ENCODE measurements at places on chromosomes 1 and 21.

- DNase-seq: no peak
These were observed 21.9 kb downstream of the NFIA start for GRCh38 chr1:61104220-61104671.

DNA sequence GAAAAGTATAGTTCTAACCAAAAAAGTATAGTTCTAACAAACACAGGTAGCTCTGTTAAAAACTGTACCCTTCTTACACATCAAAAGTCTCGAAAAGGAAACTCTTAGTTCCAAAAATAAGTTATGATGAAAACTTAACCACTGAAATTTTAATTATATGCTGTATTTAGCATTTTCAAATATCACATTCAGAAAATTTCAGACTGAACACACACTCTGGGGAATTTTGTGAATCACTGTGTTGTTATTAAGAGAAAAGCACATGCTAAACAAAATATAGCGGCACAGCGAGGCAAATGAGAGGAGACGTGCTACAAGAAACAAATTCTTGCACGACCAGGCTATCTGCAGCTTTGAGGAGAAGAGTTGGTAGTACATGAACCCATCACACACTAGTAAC is 30.4 kb downstream of the VAV3 start:
- no peak for DNase-seq

DNA sequence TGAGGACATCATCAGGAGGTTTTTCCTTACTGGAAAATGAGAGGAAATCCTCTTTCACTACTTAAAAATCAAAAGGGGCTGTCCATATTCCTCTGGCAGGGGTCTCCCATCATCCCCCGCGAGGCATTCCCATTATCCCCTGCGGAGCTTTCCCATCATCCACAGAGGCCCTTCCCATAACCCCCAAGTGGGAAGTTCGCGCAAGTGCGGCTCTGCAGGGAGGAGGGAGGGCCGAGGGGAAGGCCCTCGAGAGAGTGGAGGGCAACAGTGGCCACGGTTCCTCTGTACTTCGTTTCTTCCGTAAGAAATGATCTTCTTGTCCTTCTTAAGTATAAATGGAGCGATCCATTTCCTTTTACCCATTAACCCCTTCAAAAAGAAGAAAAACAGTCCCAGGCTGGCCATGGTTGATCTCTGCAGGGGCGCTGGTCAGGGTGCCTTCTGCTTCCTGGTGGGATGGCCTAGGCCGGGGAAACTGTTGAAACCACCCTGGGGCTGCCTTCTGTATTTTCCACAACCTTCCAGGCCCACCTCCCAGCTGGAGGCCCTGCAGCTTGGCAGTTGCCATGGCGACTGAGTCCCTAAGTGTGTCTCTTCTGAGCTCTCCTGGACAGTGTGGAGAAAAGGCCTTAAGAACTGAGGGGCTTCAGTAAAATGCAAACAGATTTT is 3.6 kb upstream of the RSPH1 start:
- DNase-seq: no peak

DNA sequence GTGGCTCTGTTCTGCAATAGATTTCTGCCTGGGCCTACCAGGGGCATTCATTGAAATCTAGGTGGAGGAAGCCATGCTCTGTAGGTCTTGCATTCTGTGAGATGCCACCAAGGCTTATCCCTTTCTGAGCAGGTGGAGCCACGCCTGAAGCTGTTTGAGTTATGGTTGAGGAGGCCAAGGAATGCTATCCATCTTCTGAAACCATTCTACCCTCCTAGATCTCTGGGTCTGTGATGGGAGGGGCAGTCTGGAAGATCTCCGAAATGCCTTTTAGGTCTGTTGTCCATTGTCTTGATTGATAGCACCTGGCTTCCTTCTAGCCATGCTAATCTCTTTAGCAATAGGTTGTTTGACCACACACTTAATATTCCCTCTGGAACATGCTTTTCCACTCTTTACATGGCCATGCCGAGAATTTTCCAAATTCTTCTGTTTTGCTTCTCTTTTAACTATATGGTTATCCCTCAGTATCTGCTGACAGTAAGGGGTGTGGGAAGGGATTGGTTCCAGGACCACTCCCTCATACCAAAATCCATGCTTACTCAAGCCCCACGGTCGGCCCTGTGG is 45.2 kb downstream of the AK4 start:
- no peak for DNase-seq

DNA sequence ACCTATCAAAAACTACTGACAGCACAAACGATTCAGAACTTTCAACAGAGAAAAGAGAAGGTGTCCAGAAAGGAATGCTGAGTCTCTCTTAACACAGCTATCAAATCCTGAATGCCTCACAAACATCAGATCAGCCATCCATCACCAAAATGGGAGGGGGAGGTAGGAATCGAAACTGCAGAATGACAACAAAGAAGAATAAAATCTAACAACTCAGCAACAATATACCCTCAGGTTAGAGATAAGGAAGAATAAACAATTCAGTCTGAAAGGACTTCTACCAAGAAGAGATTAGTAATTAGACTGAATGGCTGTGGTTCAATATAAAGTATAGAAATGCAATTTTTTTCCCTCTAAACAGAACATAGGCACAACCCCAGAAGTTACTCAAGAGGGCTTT is 94.4 kb downstream of the RERE start:
- no peak for DNase-seq

DNA sequence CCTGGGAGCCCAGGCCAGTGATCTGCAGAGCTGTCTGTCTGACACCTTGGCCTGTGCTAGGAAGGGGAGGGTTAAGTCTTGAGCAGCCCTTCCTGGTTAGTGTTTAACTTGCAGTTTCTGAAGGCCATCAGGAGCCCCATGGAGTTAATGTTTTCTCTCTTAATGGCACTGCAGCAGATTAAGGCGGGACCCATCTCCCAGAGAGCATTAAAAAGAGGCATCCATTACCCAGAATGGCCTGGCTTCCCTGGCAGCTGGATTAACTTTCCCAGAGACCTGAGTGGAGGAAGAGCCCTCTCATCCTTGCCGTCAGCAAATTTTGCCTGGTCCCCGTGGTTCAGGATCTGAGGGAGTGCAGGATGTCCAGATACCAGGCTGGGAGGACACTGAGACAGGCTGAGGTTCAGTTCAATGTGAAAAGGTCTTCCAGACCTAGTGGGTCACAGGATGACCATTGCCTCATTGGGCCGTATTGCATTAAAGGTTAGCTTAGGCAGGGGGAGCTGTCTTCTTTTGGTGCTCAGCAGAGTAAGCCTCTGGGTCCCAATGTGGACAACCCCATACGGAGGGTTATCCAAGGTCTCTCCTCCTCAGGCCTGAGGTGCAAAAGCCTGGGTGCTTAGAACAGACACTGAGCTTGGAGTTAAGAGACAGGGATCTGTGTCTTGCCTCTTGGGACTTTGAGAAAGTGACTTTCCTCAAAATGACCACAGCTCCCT is 522.6 kb downstream of the PTPRU start:
- DNase-seq: no peak

- no peak for DNase-seq
These were observed 21.3 kb downstream of the FAM20B start for GRCh38 chr1:179046808-179047635.

GRCh38 chr1:113784104-113784779 is 25.0 kb upstream of the PHTF1 start:
- no peak for DNase-seq

- DNase-seq: no peak
These were observed 2.8 kb upstream of the KRTAP10-5 start for GRCh38 chr21:44583089-44583799.

GRCh38 chr1:113677250-113678158 is 81.8 kb downstream of the PHTF1 start:
- no peak for DNase-seq

DNA sequence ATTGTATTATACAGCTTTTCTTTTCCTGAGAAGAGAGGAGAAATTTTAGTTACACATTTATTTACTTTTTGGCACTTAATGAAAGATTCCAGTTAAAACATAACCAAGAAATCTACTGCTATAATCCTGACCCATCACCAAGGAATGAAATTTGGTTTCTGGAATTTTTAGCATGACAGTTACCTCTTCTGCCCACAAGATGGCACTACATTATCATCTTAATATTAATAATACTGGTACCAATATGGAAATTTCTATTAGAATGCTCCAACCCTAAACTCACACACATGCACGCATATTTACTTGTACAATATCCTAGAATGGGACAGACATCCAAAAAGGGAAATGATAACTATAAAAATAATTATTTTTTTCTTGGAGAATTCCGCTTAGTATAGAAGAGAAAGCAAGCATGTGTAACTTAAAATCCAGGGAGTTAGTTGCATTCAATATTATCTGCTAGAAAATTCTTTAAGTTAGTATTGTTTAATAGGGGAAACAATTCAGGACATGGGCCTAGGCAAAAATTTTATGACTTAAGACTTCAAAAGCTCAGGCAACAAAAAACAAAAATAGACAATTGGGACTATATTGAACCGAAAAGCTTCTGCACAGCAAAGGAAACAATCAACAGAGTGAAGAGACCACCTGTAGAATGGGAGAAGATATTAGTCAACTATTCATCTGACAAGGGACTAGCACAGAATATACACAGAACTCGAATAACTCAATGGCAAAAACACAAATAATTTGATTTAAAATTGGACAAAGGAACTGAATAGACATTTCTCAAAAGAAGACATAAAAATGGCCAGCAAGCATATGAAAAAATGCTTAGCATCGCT is 37.4 kb downstream of the MAP3K21 start:
- DNase-seq: no peak

- no peak for DNase-seq
These were observed 272.4 kb downstream of the TPR start for GRCh38 chr1:186102547-186103148.

GRCh38 chr1:75672528-75673393 is 51.7 kb upstream of the ACADM start:
- DNase-seq: no peak

- DNase-seq: no peak
These were observed 25.5 kb downstream of the ZC3H11B start for GRCh38 chr1:219587401-219587800.

GRCh38 chr1:220928320-220928719 is 49.1 kb downstream of the HLX start:
- DNase-seq: no peak

DNA sequence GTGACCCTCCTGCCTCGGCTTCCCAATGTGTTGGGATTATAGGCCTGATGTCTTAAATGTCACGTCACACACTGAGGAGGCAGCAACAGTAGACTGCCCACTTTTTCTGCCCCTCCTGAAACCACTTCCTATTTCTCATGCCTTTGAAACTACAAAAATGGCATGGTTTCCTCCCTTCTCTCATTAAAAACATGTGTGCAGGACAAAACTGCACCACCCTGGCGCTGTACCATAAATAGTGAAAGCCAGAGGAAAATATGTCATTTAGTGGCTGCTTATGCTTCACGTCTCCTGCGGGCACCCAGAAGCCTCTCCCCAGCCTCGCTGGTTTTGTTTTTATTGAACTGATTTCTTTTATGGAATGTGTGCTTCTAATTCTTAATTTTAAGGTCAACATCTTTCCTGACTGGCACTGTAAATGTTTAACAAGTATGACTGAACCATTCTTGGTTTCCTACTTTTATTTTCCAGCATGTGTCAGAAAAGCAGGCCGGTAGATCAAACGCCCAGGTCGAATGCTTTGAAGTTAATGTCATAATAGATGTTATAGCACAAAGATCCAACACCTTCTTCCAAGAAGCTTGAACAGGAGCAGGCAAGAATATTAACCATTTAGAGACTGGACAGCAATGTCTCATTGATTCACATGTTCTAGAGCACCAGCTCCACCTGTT is 59.6 kb upstream of the C1orf87 start:
- no peak for DNase-seq

DNA sequence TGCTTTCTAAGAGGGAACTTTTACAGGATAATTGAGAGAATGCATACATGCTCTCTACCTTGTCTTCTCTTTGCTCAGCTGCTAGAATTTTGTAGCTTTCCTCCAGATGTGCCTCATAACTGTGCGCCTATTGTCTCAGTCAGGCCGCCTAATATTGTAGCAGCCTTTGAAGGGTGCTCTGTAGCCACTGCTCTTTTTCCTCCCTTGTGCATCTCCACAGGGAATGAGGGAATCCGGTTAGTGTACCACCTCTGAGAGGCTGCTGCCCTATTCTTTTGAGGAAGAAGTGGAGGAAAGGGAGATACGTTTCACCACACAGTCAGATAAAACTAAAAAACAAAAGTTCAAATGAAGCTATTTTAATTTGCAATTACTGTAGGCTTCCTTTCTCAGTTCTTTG is 22.8 kb downstream of the TTC3 start:
- no peak for DNase-seq

- no peak for DNase-seq
These were observed 10.3 kb downstream of the WLS start for GRCh38 chr1:68221980-68222373.

GRCh38 chr1:192530254-192530653 is 45.3 kb upstream of the RGS1 start:
- no peak for DNase-seq

GRCh38 chr1:8146257-8146855 is 120.2 kb upstream of the ERRFI1 start:
- DNase-seq: no peak

- no peak for DNase-seq
These were observed 5.7 kb upstream of the RIPK4 start for GRCh38 chr21:41772351-41773080.

DNA sequence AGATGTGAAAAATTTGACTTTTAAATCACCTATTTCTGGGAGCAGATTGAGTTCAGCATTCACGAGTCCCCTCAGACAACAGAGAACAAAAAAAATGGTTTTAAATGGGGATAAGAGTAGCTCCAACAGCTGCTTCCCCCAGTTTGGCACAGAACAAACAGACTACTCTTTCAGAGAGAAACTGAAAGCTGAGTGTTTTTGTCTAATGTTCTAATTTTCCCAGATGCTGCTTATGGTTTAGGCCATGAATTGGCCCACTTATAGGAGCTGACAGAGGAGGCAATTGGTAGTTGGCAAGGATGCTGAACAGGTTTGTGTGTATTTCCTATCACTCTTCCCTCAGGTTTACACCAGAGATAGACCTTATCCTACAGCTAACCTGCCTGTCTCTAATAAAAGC is 1637.4 kb upstream of the PRMT6 start:
- DNase-seq: no peak

DNA sequence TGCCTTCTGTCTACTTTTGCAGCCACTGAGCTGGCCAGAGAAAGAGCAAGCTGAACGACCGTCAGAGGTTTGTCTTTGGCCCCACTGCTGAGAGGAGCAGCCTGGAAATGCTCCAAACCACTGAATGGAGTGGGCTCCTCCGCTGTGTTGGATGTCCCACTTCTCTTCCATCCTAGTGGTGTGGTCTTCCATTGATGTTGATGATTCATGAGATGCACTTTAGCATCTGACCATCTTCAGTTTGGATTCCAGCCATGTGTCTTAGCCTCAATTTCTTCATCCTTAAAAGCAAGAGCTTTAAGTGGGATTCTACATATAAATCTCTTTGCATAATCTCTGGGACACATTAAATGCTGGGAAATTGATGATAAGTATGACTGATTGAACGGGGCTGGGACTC is 276.9 kb downstream of the SIPA1L2 start:
- DNase-seq: no peak

GRCh38 chr1:1631782-1632420 is at the start of gene MMP23B:
TSS of gene MMP23B (plus strand) at chr1:1632173. CDS start at chr1:1632219, 46 bp downstream.
- no peak for DNase-seq

DNA sequence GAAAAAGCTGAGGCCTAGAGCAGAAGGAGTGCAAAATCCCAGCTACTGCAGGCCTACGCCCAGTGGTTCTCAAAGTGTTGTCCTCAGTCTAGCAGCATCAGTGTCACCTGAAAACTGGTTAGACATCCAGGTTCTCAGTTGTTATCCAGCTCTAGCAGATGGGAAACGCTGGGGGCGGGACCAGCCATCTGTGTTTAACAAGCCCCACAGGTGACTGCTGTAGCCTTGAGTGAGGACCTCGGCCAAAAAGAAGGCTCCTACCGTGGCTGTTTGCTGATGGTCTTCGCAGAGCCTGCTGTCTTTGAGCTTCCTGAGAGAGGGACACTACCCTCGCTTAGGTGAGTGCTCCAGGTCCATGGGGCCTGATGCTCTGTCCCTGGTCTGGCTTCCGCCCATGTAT is 69.7 kb downstream of the LRRN2 start:
- no peak for DNase-seq
